ENCODE measurements at places on chromosomes 3 and 15.

GRCh38 chr3:58020783-58021071 lies 12.5 kb downstream of the FLNB start:
- no peak for DNase-seq

DNA sequence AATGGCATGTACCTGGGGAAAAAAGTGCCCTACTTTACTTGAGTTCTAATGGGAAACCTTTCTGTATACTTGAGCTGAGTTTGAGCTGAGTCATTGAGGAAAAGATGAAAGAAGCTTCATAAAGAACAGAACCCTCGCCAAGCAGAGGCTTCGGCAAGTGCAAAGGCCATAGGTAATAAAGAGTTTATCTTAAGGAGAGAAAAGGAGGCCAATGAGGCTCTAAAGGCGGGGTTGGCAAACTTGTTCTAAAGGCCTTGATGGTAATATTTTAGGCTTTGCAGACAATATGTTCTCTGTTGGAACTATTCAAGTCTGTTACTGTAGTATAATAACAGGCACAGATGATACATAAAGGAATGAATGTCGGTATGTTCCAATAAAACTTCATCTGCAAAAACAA lies 17.6 kb upstream of the TRAT1 start:
- no peak for DNase-seq

- DNase-seq, result no peak
Measured at GRCh38 chr15:63157891-63158431, 684 bp upstream of the RPS27L start.

- no peak for DNase-seq
Measured at GRCh38 chr3:121863801-121864200, 28.8 kb downstream of the EAF2 start.

- no peak for DNase-seq
Measured at GRCh38 chr15:47182818-47183217, 534.5 kb upstream of the SEMA6D start.

DNA sequence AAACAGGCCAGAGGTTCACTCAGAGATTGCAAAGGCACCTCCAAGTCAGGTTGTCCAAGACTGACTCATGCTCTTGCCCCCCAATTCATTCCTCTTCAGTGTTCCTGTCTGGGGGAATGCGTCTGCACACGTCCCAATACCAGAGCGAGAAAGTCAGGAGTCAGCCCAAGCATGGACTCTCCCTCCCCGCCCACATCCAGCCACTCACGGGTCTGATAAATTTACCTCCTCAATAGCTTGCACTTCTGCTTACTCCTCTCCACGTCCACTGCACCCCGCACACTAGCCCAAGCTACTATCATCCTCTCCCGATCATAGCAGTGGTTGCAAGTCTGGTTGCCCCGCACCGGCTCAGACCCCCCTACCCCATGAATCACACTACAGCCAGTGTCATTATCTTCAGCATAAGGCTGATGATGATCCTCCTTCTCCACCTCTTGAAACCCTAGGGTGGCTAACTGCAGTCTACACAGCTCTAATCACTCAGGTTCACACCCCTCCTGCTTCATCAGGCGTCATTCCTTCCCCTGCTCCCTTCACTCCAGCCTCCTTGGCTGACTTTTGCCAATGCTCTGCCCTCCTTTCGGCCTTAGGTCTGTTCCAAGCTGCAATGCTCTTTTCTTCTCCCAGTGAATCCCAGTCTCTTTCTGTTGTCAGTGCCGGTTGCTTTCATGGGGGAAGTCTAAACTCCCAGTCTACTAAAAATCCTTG lies 27.6 kb upstream of the MYO1E start:
- no peak for DNase-seq

- no peak for DNase-seq
Measured at GRCh38 chr15:65936282-65936681, 67.0 kb downstream of the RAB11A start.

DNA sequence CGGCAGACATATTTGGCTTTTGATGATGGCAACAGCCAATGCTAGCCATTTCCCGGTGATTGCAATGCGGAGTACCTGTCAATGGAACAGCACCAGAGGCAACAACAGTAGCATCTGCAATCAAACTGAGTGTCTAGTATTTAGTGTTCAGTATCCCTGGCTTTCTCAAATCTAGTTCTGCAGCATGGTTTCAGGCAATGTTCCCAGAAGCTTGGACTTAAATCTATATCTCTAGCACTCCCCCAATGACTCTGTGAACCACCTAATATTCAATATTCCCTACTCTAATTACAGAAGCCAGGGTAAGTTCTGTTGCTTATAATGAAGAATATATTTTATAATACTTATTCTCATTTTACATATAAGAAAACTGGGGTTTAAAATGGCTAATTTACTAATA lies 48.2 kb downstream of the TBL1XR1 start:
- no peak for DNase-seq

- DNase-seq, result no peak
Measured at GRCh38 chr15:45106002-45106790, 7.8 kb downstream of the DUOX2 start.

DNA sequence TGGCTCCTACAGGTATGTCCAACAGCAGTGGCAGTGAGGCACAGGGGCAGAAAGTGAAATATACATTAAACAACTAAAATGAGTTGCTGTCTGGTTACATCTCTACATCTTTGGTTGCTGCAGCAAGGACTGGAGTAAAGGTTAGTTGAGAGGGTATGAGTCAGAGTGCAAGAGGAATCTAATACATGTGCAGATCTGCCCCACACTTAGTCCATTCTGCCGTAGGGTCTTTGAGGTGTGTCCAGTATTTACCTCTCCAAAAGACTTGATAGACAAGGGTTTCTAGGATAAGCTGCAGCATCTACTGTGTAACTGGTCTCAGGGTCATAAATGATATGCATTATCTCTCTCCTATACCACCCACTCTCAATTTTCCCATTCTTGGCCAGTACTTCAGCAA lies 6.2 kb upstream of the NEDD4 start:
- no peak for DNase-seq

GRCh38 chr15:90512276-90512675 lies 17.4 kb upstream of the CRTC3 start:
- DNase-seq, result no peak

DNA sequence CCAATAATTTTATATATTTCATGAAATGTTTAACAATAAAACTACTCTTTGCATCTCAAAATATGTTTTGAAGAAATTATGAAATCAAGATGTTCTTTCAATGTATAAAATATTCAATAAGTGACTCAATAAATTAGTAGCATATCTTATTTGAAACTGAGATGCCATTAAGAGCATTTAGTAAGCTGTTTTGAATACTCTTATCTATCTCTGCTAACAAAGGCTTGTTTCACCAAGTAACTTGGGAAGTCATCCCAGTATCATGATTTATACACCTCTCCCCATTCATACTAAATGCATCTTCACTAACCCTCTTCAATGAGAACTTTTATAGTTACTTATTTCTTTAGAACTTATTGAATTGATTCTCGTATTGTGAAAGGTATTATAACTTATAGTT lies 43.1 kb downstream of the TNIK start:
- DNase-seq, result no peak

- no peak for DNase-seq
Measured at GRCh38 chr3:23055733-23056376, 147.3 kb upstream of the UBE2E2 start.

- peak; percentile 68 for DNase-seq
Measured at GRCh38 chr15:74616366-74616939, 817 bp downstream of the CLK3 start.

GRCh38 chr3:176714034-176714433 lies 483.2 kb downstream of the TBL1XR1 start:
- DNase-seq, result no peak

DNA sequence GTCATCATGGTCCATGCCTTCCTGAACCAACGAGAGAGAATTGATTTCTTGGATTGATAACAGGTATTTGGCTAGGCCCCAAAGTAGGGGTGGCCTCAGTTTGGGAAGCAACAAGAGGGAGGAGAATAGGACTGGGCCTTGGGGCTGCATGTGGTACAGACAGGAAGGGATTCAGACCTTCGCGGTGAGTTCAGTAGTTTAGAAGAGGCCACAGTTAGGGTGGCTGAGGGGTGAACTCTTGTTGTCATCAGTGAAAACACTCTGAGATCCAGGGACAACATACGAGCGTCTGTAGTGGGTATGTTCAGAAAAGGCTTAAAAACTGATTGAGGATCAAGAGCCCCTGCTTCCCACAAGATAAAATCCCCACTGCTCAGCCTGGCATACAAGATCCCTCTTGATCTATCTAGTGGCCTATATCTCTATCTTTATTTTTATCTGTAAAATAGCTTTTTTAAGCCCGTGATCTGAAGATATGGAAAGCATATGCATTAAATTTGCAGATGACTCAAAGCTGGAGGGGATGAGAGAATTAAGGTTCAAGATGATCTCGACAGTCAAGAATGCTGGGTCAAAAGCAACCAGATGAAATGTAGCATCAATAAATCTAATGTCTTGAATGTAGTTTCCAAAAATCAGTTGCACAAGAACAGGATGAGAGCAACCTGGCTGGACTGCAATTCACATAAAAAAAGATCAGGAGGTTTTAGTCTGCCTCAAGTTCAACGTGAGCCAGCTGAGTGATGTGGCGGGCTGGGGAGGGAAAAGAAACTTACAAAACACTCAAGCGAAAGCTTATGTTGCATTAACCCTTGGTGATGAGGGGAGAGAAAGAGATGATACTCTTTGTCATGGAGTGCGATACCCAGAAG lies 221.1 kb upstream of the TLE3 start:
- DNase-seq, result no peak

DNA sequence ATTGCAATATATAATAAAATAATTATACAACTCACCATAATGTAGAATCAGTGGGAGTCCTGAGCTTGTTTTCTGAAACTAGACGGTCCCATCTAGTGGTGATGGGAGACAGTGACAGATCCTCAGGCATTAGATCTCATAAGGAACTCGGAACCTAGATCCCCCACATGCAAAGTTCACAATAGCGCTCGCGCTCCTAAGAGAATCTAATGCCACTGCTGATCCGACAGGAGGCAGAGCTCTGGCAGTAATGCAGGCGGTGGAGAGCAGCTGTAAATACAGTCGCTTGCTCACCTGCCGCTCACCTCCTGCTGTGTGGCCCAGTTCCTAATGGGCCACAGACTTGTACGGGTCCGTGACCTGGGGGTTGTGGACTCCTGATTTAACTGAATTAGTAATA lies 87.8 kb downstream of the P3H2 start:
- no peak for DNase-seq

- no peak for DNase-seq
Measured at GRCh38 chr3:77313843-77314242, 273.9 kb downstream of the ROBO2 start.

- DNase-seq, result no peak
Measured at GRCh38 chr3:99789011-99789721, 28.5 kb upstream of the CMSS1 start.

GRCh38 chr3:66162766-66163165 lies 58.0 kb upstream of the SLC25A26 start:
- no peak for DNase-seq

DNA sequence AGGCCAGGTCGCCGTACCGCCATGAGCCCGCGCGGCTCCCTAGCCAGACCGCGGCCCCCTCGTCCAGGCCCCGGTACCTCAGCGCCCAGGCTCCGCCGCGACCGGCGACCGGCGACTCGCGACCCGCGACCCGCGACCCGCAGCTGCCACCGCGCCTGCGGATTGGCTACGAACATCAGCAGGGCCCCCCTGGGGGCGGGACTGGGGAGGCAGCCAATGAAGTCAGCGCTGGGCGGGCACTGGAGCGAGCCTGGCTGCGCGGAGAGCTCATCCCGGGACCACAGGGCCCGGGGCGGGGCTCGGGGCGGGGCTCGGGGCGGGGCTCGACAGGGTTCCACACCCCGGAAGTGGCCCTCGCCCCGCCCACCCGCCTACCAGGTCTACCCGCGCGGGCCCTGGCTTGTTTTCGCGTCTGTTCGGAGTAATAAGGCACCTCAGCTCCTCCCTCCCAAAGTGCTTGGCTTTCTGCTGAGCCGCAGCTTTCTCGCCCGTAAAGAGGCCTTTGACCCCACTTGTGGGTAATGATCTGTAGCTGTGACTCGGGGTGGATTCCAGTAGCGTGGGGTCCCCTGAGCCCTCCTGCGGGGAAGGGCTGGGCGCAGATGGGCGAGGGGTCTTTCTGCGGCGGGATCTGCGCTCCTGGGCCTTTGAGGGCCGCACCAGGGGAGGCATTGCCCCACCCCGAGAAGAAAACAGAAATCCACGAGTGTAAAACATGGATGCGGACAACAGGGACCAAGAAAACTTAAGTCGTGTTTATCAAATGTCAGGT lies at the start of gene LYSMD4:
LYSMD4 (minus strand) TSS at position 170 of the 772 bp plus-strand sequence. CDS start 1,438 bp downstream, outside the sequence.
- peak; percentile 99 for DNase-seq

- no peak for DNase-seq
Measured at GRCh38 chr15:68057758-68058157, 3.6 kb downstream of the PIAS1 start.

DNA sequence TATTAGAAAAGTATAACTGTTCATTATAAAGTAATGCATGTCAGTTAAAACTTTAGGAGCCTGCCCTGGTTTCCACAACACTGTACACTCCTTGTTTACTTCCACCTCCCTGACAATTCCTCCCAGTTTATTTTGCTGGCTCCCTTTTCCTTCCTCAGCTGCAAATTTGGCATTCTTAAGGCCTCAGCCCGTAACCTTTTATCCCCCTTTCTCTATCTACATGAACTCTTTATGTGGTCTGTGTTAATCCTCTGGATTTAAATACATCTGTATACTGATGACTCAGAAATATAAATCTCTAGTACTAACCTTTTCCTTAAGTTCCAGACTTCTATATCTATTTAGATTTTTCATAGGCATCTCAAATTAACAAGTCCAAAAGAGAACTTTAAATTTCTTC lies 143.6 kb downstream of the OTOL1 start:
- DNase-seq, result no peak

- DNase-seq, result no peak
Measured at GRCh38 chr3:189014526-189014925, 157.2 kb upstream of the TPRG1 start.

GRCh38 chr3:13031621-13032020 lies 41.6 kb downstream of the IQSEC1 start:
- no peak for DNase-seq

DNA sequence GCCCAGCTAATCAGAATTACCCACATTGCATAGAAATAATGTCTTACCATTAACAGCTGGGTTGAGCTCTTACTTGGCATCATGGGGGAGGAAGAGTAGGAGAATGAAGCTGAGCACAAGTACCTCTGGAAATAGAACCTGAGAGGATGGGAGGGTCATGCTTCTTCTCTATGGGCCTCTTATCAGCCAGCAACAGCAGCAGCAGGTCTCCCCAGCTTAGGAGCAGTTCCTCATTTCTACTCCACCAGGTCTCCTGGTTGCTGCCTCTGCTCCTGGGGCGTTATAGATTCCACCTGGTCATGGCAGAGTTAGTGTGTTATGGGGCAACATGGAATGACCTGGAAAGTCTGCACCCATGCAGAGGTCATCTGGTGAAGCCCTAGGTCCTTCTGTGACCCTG lies 3.4 kb downstream of the FSD2 start:
- DNase-seq, result no peak

GRCh38 chr15:27487846-27488245 lies 516.9 kb downstream of the GABRG3 start:
- DNase-seq, result no peak

- DNase-seq, result no peak
Measured at GRCh38 chr3:98445949-98446406, 17.0 kb upstream of the OR5K1 start.

GRCh38 chr3:161508852-161509477 lies 12.4 kb downstream of the OTOL1 start:
- no peak for DNase-seq

GRCh38 chr3:165056510-165056909 lies 21.8 kb downstream of the SI start:
- DNase-seq, result no peak

- no peak for DNase-seq
Measured at GRCh38 chr3:39272191-39272590, 7.6 kb downstream of the CX3CR1 start.
